ENCODE measurements at places on chromosomes 5 and 9.

DNA sequence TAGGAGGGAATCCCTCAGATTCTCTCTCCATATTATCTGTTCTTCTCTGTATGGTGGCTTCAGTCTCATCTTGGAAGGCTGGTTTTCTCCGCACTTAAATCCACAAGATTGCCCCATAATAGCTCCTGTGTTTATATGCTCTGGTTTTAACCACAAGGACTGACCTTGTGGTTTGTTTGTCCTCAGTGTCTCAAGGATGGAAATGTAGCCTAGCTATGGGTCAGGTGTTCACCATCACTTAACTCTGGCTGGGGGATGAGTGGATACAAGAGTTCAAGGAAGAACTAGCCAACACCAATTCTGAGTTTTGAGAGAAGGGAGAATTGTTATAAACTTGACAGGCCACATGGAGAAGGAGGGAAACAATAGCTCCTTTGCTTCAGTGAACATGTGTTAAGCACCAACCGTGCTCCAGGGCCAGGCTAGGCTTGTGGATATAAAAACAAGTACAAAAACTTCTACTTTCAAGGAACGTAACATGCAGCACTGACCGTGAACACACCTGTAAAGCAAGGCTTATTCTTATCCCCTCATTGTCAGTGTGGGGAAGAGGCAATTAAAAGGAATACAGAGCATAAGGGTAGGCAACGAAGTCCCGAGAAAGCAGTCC, 75.6 kb upstream of the VLDLR start:
- DNase-seq, result no peak

DNA sequence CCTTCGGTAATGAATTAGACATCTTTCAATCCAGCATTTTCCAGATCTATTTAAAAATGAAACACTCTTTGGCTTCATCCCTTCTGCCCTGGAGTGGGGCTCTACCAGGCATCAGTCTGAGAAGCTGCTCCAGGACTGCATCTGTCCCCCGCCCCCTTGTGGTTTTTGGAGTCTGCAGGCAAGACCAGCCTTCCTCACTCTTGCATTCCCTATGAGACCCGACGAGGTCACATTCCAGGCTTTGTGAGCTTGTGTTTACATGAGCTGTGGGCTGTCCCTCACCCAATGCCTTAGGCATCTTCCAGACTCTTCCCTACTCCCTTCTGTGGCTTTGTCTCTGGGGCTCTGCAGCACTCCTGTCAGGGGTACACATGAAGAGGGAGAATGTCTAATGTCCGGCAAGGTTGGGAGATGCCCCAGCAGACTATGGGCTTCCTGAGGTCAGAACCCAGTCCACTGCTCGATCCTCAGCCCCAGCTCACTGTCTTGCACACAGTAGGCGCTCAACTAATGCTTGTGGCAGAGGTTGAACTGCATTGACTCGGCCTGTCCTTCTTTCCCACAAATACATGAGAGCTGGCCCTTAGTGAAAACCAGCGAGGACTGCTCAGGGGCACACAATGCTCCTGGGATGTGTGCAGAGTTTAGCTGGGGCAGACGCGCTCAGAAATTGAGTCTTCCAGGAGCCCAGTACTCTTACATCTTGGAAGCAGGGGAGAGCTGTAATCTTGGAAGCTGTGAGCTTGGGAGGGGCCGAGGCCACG, 11.7 kb upstream of the GADD45G start:
- DNase-seq, result no peak

GRCh38 chr9:806285-807156, 35.0 kb upstream of the DMRT1 start:
- DNase-seq, result no peak

- DNase-seq, result no peak
Measured at GRCh38 chr9:70036641-70037040, 7.0 kb upstream of the MAMDC2 start.

- no peak for DNase-seq
Measured at GRCh38 chr9:12718482-12719026, 25.4 kb downstream of the TYRP1 start.

DNA sequence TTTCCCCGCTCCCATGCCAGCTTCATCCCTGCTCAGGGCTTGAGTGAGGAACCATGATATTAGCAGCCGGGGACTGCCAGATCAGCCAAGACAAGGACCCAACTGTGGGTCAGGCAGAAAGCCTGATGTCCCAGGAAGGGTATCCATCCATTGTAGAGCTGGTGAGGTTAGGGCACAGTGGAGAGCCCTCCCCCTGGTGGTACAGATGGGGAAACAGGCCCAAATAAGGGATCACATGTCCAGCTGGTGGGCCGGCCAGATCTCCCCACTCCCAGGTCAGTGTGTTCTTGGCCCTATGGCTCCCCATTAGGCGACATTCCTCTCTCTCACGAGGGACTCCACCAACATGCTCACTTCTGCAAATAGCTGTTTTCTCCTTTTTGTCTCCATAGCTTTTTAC, 9.0 kb downstream of the CDX1 start:
- peak; percentile 32 for DNase-seq

DNA sequence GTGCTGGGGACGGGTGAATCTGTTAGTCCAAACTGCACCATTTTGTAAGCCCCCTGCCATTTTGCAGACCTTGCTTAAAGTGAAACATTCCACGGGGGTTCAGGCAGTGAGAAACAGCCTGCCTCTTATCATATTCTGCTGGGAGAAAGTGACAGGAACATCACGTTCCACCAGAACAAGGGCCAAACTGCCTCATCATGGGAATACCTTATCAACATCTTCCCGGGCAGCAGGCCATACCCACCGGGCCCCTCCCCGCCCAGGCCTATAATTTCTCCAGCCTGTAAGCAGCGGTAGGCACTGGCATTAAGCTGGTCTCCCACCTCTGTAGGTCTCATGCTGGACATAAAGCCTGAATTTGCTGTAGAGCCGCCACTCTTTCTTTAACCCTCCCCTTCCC, 1.5 kb upstream of the CFAP77 start:
- no peak for DNase-seq

DNA sequence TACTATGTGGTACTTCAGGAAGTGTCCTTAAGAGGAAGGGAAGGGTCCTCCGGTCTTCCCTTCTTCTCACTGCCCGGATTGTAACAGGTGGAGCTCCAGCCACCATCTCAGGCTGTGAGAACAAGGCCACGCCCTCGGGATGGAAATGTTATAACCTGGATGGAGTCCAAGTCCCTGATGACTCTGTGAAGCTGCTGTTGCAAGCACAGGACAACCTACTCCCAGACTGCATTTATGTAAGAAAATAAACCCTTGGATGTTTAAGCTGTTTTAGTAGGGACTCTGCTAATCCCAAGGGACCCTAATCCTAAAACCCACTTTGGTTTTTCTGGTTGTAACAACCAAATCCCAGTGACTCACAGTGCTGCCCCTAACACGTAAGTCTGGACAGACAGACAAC, 221.6 kb downstream of the ACTL7B start:
- DNase-seq, result no peak

- DNase-seq, result peak; percentile 70
Measured at GRCh38 chr5:141681695-141682641, at the start of gene ARAP3. TSS of gene ARAP3 (minus strand) at chr5:141682230. CDS start at chr5:141680486, 1,744 bp downstream.

DNA sequence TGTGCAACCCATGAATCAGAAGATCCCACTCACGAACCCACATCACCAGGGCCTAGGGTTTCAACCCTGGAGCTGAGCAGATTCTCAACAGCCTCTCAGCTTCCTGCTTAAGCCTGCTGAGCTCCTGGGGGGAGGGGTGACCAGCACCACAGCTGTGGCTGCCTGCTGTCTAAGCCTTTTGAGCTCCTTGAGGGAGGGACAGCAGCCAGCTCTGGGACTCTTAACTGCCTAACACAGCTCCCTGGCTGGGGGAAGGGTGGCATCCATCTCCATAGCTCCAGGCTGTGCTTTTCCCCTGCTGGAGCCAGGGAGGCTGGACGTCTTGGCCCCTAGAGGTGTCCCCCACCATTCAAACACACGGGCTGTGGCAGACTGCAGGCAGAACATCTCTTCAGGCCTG, 250.3 kb downstream of the DMAC1 start:
- no peak for DNase-seq

GRCh38 chr9:114895521-114895991, 34.8 kb downstream of the TNFSF8 start:
- DNase-seq, result no peak

DNA sequence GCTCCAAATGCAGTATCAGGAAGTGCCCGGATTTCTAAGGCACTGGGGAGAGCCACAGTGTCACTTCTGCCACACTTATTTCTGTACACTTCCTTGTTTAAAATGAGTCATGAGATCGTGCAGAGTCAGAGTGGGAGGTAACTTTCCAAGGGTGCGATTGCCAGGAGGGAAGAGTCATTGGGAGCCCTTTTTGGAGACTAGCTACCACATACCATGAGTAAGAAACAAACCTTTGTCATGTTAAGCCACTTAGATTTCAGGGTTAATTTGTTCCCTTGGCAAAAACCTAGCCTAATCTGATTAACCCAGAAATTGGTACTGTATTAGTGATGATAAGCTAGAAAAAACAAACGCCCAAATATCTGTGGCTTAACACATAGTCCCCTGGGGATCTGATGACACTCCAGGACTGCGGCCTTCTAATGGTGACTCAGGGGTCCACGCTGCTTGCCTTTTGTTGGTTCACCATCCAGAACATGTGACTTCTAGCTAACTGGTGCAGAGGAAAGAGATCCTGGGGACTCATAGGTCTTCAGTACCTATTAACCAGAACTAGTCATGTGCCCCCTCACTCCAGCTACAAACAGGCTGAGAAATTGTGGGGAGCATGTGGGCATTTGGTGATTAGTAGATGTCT, 48.6 kb upstream of the TLE1 start:
- peak; percentile 100 for DNase-seq

GRCh38 chr5:168347368-168348083, 56.1 kb downstream of the WWC1 start:
- DNase-seq, result no peak

GRCh38 chr5:68436686-68437520, 221.3 kb downstream of the PIK3R1 start:
- no peak for DNase-seq

DNA sequence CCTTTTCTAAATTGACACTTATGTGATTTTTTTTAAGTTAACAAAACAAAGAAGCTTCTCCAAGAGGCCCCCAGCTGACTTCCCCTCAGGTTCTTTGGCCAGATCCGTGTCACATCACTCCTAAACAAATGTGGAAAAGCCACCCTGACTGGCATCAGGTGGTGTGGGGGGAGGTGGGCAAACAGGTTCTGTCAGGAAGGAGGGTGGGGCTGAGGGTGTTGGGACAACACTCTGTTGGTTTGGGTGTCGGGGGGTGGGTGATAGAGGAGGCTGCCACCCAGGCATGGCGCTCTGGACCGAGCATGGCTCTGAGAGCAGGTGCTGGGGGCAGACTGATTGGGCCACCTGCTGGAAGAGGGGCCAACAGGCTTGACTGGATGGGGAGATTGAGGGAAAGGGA, 210.9 kb downstream of the HSPA4 start:
- no peak for DNase-seq

DNA sequence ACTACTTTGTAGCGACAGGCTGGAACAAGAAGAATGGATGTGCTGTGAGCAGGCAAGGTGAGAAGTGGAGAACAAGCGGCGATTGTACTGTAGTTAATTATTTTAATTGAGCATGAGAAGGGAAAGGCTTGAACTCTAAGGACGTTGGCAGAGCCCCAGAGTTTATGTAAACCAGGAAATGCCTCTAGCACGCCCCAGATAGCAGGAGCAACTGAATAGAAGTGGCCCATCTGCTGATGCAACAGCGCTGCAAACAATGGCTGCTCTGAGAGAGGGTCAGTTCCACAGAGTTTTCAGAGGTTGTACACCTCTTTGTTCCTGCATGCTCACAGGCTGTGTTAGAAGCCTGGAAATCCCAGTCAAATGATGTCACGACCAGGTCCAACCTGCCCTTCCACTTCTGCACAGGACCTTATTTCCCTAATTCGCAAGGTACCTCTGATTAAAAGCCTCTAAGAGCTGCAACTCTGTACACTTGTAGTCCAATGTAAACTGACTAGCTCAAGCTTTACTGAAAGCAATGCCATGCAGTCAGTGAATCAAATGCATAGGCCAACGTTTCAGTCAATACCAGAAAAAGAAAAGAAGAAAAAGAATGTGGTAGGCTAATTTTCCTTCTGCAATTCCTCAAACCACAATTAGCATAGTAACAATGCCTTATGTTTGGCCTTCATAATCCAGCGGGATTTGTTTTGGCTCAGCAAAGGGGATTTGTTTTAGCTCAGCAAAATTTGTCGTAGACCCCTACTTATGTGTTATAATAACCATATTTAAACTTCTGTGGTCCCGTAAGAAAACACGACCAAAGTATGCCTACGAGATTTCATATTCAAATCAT, 119.6 kb upstream of the RETREG1 start:
- DNase-seq, result no peak

DNA sequence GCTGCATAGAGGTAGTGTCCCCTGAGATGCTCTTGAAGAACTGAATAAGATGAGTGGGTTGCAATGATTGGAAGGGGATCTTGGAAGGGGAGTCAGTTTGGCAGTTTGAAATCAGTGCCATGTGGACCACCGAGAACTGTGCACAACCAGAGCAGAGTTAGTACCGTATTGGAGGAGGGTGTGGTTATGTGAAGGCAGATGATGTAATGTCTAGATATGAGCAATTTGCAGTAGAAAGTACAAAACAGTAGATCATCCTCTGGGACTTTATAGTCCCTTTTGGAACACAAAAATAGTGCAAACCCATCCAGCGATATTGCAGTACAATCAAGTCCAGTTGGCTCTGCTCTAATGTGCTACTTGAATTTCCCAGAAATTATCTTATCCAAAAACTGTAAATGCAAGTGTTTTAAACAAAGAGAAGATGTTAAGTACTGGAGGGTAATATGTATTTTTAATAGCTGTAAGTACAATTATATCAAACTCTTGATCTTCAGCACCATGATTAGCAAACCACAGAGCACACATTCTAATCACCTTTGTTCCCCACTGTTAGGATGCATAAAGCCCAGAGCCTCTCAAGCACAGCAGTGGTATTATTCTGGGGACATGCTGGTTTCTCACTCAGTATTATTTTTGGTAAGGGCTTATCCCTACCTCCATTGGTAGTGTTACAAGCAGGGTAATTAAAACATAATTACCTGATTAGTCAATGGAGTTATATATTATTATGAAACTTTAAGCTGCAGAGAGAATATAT, 41.5 kb downstream of the MEGF10 start:
- DNase-seq, result no peak
